NCI-H460 (cell line): ENCODE measurements at places on chromosomes 11 and 22.

DNA sequence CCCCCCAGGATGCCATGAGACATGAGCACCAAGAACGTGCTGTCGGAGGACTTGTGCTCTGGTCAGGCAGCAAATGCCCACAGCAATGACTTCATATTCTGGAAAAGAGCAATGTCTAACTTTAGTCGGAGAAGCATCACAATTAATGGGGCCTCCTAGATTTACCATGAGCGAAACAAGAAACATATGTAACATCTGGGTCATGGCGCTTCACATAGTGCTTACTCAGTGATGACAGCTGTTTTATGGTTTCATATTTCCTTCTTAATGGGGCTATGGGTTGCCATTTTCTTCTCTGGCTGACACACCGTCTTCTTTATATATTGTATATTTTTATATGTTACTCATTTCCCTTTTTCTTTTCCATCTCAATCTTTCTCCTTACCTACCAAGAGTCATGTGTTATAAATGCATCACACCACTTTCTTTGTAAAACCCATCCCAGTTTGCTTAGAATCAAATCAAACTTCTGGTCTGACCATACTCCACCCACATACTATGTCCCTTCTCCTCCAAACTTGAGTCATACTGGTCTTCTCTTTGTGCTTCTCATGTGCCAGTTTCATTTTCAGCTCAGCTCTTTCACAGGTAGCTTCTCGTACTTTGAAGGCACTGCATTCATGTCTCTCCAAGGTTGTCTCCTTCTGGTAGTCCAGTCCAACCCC is 9.4 kb upstream of the CASP12 start:
- no peak for DNase-seq

- no peak for DNase-seq
These were observed 44.4 kb downstream of the NAT10 start for GRCh38 chr11:34149786-34150185.

GRCh38 chr11:117220568-117220967 is 11.3 kb downstream of the PCSK7 start:
- DNase-seq = no peak

- no peak for DNase-seq
These were observed 44.5 kb downstream of the RAB6A start for GRCh38 chr11:73716153-73717056.

DNA sequence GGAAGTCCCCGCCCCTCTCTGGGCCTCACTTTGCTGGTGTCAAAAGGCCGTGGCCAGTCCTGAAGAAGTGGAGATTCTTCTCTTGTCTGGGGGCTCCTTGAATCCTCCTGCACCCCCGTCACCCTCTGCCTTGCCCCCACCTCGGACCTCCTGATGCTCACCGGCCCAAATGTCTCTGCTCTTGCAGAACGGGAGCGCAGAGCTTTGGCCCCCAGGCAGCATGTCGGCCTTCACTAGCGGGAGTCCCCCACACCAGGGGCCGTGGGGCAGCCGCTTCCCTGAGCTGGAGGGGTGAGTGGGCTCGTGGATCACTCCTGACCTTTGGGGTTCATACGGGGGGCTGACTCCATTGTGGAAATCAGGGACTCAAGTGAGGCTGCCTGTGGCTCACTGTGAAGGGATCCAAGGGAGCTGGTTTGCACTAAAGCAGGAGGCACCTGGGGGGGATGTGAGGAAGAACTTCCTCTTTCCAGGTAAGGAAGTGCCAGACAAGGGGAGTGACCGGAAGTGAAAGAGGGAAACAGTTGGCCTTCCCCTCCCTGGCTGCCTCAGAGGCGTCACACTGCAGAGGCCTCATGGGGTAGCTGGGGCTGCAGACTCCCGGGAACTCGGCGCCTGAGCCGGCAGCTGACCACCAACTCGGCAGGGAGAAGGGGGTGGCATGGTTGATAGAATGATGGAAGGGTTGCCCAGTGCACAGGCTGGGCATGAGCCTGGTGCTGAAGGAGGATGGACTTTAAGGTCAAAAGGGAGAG is 23.1 kb downstream of the CSF2RB start:
- no peak for DNase-seq

DNA sequence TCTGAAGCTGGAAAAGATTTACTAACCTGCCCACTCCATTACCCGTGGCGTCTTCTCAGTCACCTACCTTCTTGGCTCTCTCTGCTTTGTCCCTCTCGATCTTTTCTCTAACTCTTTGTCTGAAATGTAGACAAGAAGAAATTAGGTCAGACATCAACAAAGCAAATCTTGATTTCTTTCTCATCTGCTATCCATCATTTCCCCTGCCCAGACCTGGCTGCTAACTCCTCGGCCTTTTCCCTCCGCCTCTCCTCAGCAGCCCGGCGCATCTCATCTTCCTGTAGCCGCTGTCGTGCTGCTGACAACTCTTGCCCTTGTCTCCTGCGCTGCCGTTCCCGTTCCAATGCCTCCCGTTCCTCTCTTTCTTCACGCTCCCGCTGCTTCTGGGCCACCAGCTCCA is 1.2 kb downstream of the UBXN1 start:
- no peak for DNase-seq

DNA sequence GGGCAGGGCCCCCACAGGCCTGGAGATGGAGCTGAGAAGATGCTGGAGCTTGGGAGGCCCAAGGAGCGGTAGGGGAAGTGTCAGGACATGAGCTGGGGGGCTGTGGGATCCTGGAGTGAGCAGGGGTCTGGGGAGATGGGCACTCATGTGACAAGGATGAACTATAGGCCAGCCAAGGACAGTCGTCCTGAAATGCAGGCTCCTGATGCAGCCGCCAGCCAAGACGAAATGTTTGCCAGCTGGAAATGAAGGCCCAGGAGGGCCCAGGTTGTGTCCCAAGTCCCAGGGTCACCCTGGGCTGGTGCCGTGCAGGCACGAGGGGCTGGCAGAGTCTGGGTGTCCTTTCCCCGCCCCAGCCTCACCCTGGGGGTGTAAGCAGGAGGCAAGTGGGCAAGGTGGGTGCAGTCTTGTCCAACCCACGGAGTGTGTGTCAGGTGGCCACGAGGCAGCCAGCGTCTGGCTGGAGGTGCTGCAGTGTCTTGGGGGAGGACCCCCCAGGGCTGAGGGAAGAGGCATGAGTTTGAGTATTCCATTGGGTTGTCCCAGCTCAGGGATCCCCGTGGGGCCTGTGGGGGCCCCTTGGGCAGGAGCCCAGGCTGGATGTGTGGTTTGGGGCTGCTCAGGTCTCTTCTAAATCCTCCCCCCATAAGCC is 21.4 kb downstream of the MRGPRG start:
- no peak for DNase-seq

DNA sequence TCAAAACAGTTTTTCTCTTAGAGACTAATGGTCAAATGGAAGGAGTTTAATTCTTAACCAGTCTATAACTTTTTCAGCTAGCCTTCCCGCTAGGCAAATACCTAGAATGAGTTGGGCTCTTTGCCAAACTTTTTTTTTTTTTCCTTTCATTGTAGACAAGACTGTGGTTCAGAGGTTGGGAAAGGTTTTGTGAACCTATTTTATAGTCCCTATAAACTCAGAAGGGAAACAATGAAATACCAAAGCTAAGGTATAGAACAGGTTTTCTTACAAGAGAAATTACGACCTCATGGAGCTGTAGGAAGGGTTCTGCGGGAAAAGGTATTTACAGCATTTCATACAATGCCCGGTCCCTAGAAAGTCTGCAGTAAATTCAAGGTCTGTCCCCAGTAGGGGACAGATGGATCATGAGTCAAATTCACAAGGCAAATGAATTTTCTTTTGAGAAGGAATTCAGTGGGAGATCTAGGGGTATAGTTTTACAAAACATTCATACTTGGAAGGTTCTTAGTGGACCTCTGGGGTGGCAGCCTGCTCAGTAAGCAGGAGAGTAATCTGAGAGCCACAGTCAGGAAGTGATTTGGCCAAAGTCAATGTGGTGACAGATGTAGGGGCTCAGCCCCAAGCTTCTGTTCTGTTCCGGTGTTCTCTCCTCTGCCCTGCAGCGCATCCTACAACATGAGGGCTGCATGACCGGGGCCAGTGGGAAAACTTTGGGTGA is 146.8 kb downstream of the DBX1 start:
- no peak for DNase-seq

DNA sequence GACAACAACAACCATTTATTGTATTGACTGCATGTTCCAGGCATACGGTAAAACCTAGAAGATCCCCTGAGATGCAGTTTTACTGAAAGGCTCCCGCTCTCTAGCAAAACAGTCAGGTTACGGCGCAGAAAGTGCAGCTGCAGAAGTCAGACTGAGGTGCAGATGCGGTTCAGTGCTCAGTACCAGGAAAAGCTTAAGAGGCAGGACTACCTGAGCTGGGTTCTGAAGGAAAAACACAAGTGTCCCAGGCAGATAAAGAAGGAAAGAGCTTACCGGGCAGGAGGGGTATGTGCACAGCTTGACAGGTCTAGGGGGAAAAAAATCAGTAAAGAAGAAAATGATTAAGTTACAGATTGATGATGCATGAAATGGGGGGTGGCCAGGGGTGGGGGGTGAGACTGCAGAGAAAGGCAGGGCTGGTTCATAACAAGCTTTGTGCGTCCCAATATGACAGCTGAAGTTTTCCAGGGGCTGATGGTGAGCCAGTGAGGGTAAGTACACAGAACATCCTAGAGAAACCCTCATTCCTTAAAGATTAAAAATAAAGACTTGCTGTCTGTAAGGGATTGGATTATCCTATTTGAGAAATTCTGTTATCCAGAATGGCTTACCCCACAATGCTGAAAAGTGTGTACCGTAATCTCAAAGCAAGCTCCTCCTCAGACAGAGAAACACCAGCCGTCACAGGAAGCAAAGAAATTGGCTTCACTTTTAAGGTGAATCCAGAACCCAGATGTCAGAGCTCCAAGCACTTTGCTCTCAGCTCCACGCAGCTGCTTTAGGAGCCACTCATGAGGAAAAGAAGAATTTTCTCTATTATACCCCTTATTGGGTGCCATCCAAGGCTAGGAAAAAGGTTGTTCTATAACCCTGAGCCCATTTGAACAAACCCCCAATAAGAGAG is 11.9 kb downstream of the LARGE1 start:
- DNase-seq = no peak

GRCh38 chr11:6531267-6531752 is 34.2 kb downstream of the DNHD1 start:
- DNase-seq = peak; percentile 44

- DNase-seq = no peak
These were observed 6.9 kb downstream of the UPB1 start for GRCh38 chr22:24502034-24502433.

- no peak for DNase-seq
These were observed 552 bp downstream of the PRR33 start for GRCh38 chr11:1890856-1891830.

DNA sequence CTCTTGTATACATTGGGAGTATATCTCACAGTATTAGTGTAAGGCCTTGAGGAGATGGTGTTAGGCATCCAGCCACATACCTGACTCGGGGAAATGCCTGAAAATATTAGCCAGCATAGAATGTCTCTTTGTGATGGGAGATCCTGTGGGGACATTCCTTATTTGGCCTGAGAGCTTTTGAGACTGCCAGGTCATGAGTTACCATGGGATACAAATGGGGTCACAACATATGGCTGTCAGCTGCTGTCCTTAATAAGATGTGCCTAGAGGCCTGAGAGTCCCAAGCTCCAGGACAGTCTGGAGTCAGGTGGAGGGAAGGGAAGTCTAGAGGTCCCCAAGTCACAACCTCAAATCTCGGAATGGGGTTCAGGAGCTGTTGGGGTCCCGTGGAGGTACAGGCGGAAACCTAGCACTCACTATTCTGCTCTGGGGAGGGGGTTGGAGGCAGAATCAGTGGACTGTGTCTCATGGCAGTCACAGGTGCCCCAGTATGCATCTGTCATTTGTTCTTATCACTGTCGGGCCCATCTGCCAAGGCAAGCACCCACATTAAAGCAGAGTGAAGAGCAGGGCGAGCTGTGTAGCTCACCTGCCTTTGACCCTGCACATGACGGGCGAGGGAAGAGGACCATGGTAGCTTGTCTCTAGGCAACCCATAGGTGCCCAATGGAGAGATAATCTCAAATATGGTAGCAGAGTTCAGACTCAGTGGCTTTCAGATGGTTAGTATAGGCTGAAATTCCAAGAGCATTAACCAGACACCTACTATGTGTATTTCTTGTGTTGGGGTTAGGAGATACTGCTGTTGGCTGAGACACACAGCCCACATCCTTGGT is 29.9 kb downstream of the KCNQ1OT1 start:
- DNase-seq = no peak

GRCh38 chr11:107590460-107591377 is at the start of gene ELMOD1:
Gene ELMOD1, plus strand, starts transcription at chr11:107591147. Its CDS starts 27,043 bp downstream, at chr11:107618190.
- DNase-seq = peak; percentile 26

GRCh38 chr22:35643991-35644390 is 4.3 kb upstream of the APOL6 start:
- DNase-seq = no peak

DNA sequence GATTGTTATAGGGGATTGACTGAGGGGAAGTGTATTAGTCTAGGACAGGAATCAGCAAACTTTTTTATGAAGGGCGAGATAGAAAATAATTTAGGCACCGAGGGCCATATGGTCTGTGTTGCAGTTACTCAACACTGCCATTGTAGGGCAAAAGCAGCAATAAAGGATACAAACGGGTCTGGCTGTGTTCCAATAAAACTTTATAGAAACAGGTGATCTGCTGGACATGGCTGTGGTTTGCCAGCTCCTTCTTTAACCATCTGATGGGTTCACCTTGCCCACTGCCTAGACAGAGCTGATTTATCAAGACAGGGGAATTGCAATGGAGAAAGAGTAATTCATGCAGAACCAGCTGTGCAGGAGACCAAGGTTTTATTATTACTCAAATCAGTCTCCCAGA is 20.0 kb downstream of the PRR5L start:
- DNase-seq = no peak

- DNase-seq = no peak
These were observed 106.4 kb downstream of the DSCAML1 start for GRCh38 chr11:117690484-117691217.

GRCh38 chr11:7555052-7555699 is 41.4 kb downstream of the PPFIBP2 start:
- DNase-seq = no peak
